ENCODE measurements at places on chromosomes 4 and X.

DNA sequence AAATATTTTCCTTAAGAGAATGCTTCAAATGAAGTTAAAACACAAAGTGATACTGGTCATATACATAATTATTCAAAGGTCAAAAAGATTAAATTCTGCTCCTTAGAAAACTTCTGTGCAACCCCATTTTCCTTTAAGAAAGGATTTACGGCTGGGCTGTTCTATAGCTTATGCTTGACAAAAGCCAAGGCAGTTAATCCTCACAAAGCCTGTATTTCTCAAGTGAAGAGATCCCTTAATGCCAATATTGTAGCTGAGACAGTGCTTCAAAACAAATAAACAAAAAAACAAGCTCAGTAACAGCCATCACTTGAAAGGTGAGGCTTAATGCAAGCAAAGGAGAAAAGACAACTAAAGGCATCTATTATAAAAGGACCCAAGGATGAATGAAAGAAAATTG lies 42.5 kb downstream of the BTC start:
- no peak for DNase-seq

- DNase-seq, result no peak
Observed at GRCh38 chrX:41066969-41067368, 18.3 kb upstream of the USP9X start.

DNA sequence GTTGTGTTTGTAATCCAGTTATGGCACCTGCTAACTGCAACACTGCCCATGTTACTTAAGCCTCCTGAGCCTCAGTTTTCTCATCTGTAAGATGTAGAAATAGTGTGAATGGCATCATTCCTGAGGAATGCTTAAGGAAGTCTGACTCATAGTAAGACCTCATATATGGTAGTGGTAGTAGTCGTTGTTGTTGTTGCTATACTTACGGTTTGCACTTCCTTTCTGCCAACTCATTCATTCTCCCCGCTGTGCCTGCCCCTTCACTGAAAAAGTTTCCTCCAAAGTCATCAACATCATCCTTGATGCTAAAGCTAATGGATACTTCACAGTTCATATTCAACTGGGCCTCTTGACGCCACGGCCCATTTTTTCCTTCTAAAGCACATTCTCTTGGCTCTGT lies 54.2 kb upstream of the SPANXN3 start:
- DNase-seq, result no peak

- no peak for DNase-seq
Observed at GRCh38 chr4:38409852-38410251, 254.1 kb upstream of the KLF3 start.

DNA sequence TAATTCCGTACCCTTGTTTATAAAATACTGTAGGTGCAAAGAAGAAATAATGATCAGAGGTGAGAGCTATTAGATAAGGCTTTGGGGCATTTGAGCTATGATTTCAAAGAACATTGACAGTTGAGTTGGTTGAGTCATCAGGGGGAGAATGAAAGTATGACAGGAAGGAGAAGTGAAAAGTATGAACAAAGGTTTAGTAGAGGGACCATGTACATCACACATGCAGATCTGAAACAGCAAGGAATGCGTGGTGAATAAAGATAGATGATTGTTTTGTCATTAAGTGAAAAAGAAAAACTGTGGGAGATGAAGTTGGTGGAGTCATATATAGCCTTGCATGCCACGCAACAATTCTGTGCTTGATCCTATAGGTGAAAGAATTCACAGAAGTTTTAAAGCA lies 163.1 kb downstream of the ARAP2 start:
- no peak for DNase-seq

- DNase-seq, result no peak
Observed at GRCh38 chr4:179027569-179027968, 1585.3 kb upstream of the AGA start.

- no peak for DNase-seq
Observed at GRCh38 chr4:15610855-15611254, 44.3 kb downstream of the FBXL5 start.

GRCh38 chrX:41406201-41406600 lies 40.9 kb upstream of the NYX start:
- DNase-seq, result peak; percentile 4

DNA sequence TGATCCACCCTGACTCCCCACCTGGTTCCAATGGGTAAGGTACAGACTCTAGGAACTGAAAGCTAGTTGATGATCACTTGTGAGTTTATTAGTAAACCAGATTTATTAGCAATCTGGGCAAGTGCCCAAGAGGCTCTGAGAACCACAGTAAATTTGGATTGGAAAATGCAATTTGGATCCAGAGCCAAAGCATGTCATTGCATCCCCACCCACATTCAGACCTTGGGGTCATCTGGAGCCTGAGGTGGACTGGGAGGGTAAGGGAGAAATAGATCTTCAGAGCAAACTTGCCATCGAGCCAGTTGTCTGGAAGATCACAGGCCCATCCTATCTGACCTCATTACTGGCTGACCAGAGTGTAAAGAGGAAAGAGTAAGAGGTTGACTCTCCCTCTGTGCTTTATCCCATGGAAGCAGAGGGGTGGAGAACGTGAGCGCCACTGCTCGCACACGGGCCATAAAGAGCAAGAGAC lies 78.7 kb upstream of the RASGEF1B start:
- no peak for DNase-seq

DNA sequence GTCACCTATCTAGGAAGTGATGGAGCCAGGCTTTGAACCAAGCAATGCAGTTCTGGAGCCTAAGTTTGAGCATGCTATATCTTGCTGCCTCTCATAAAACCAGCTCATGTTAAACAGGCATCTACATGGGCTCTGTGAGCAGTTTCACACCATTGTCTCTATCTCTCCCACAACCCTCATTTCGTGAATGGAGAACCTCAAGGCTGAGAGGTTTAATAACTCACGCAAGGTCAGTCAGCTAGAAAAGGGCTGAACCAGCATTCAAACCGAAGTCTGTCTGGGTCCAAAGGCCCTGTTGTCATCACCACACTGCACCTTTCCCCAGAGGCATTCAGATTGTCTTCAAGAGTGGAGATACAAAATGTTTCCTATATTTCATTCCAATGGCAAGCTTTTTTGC lies 369.2 kb downstream of the MID1IP1 start:
- DNase-seq, result no peak

DNA sequence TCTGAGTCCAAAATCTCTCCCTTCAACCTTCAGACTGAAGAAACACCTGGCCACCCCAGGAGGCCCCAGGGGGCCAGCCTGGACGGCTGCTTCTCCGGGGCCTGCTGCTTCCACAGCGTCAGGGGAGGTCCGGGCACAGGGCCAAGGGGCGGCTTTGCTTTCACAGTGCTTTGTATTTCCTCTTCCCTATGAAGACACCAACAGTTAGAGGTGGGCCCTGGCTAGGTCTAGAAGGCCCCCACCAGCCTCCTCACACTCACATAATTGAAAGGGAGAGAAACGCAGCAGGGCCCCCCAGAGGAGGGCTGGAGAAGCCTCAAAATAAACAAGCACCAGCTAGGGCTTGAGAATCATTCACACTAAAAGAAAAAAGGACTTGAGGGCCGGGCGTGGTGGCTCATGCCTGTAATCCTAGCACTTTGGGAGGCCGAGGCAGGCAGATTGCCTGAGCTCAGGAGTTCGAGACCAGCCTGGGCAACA lies 17.8 kb downstream of the SCD5 start:
- peak; percentile 73 for DNase-seq

DNA sequence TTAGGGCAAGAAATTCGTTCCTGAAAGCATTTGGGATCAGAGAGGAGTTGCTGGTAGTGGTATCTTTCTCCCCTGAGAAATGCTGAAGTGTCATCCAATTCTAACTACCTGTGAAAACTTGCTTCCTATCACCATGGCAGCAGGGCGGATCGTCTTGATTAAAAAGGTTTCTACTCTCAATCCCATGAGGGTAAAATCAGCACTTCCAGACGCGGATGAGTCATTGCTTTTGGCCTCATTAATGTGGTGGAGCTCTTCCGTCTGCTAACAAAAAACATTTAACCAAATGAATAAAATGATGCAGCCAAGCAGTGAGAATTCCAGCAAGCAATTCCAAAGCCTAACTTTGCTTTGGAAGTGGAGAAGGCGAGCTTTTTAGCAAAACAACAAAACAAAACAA lies 325.6 kb downstream of the CAMK2D start:
- DNase-seq, result peak; percentile 91

GRCh38 chr4:82585690-82586435 lies 24.1 kb upstream of the TMEM150C start:
- no peak for DNase-seq

DNA sequence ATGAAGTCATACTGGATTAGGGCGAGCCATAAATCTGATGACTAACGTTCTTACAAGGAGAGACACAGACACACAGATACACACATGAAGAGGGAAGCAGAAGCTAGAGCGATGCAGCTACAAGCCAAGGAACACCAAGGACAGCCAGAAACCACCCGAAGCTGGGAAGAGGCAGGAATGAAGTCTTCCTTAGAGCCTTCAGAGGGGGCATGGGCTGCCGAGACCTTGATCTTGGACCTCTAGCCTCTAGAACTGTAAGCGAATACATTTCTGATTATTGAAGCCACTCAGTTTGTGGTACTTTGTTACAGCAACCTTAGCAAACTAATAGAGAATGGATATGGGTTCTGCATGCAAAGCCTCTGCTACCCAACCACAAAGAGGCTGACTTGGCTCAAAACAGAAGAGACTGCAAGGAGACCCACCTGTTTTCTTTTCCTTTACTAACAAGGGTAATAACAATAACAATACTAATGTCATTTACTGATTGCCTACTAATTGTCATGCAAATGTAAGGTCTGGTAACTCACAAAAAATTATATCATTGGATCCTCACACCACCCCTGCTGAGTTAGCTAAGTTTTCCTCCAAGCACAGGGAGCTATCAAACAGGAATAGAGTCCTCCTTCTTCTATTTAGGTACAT lies 10.1 kb upstream of the LDB2 start:
- DNase-seq, result no peak

DNA sequence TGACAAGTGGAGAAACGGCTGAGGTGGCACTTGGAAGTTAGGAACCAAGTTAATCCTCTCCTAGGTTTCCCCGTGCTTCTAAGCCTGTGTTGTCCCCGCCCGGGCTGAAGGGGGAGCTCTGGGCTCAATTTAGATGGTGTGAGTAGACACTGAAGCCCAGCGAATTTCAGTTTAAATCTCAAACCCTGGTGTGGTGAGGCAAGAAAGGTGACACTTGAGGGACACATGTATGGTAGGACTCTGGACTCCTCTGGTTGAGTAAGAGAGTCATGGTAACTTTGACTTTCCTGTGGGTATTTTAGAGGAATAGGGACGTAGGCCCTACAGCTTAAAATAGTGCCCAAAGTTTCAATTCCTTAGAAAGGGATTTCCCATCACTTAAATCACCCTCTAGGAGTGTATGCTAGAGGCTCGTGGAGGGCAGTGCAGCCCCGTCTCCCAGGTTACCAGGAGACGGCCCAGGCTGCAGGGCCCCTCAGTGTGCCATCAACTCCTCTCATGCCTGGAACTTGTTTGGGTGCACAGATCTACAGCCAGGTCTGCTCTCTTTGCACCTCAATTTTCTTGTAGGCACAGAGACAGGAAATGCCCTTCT lies 24.0 kb downstream of the HAND2 start:
- peak; percentile 53 for DNase-seq

- DNase-seq, result no peak
Observed at GRCh38 chrX:11434607-11435006, 141.4 kb downstream of the AMELX start.

DNA sequence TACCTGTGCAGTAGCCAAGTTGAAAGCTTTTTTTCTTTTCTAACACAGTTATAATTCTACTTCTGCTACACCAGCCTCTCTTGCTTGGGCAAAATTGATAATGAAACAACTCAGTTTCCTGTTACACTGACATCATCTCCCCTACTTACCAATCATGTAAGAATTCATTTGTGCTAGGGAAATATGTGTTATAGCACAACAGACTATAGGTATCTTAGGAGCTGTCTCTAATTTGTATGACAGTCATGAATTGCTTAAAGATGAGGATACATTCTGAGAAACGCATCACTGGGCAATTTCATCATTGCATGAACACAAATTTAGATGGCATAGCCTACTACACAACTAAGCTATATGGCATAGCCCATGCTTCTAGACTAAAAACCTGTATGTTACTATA lies 246.3 kb upstream of the ANKRD50 start:
- DNase-seq, result no peak

GRCh38 chr4:26858947-26859401 lies 1.7 kb upstream of the STIM2 start:
- DNase-seq, result no peak

DNA sequence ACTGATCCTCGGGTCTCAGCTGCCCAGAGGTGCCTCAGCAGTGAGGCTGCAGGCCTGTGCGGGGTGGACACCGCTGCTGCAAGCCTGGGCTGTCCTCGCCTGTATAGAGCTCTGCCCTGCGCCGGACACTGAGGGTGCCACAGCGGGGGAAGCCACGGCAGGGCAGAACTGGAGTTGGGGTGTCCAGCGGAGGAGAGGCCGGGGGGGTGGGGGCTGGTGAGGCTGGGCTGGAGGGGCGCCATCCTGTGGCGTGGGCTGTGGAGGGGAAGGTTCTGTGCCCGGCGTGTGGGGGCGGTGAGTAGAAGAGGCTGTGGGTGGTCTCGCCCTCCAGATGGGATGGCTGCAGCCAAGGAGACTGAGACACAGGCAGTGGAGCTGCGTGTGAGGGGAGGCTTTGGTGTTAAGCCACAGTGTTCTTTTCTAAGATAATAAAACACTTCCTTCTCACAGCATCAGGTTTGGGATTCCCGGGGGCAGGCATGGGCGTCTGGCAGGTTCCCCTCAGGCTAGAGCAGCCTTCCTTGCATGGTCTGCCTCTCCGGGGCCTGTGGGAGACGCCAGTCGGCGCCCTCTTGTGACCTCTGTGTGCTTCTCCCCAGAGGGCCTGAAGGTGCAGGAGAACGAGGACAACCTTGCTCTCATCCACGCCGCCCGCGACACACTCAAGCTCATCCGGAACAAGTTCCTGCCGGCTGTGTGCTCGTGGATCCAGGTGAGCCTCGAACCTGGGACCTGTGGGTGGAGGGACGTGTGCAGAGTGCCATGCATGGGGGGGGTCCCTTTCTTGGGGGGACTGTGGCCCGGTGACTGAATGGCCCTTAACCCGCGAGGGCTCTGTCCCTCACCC lies 7.4 kb downstream of the UVSSA start:
- DNase-seq, result no peak

- peak; percentile 4 for DNase-seq
Observed at GRCh38 chrX:41875142-41875541, 48.2 kb downstream of the CASK start.

- DNase-seq, result peak; percentile 65
Observed at GRCh38 chr4:150769248-150769647, 187.3 kb downstream of the MAB21L2 start.

GRCh38 chr4:102439236-102439614 lies 61.9 kb upstream of the NFKB1 start:
- DNase-seq, result peak; percentile 94

DNA sequence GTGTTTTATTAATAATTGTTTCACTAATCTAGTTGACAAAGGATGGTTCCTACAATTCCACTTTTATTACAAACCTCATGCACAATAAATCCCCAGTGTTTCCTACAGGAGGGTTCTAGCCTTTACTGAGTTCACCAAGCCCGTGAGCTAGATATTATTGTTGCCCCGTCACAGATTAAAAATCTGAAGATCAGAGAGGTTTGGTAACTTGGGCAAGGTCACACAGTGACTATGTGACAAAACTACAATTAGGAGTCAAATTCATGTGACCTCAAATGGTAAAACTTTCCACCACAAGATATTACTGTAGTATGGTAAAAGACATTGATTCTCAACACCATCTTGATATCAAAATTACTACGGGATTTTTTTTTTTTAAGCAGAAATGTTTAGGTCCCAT lies 124.6 kb downstream of the BTC start:
- no peak for DNase-seq

GRCh38 chr4:183012879-183013729 lies 86.0 kb upstream of the WWC2 start:
- DNase-seq, result no peak
